ENCODE measurements at places on chromosomes 3 and 15. TPM values are rescaled to one million over a fixed set of nuclear protein-coding genes. Genes with fewer than 3 reads are reported as not detected.
A peak's percentile ranks its signal among the peaks of the same experiment; 100 is the strongest.

GRCh38 chr3:195873281-195873887, 35.0 kb downstream of the TNK2 start:
- H3K27me3 ChIP-seq = no peaks in the 10 kb centered on the region
- no peak for DNase-seq

- DNase-seq = no peak
- H3K4me3 ChIP-seq = no peak overlapping the region
- no peaks in the 10 kb centered on the region for H3K36me3 ChIP-seq
- peaks cover 10% of the 10 kb centered on the region for H3K27me3 ChIP-seq
Measured at GRCh38 chr3:50571486-50571885, 2.2 kb downstream of the HEMK1 start.

DNA sequence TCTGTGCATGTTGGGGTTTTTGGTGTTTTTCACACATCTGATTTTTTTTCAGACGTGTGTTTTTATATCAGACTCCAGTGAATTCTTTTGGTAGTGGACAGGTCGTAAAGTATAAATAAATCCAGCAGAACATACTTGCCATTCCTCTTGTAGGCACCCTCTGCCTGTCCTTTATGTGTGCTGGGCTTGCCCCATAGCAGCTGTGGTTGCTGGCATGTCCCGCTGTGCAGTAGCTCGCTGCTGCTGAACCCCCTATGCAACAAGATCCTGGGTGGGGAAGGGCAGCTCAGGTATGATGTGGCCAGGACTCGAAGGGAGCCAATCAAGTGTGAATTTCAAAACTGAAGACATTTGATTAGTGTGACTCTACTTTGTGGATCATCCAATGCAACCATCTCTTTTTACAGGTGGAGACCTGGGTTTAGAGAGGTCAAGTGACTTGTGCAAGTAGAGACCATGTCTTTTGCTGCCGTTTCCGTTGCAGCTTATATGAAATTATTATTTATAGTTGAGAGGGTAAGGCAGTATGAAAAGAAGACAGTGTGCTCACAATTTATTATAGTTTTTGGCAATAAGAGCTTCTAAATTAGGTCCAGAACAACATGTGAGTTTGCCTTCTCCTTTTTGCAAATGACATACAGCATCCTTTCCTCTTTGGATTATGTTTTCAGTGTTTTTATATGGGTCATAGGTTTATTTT, 350.8 kb upstream of the C2CD4B start:
- H3K4me3 ChIP-seq = no peak overlapping the region
- no peak for DNase-seq
- peaks cover 3% of the 10 kb centered on the region for H3K27me3 ChIP-seq

TPRG1 gene
- 24.2 TPM for total RNA-seq

GRCh38 chr3:133986311-133986710, 43.4 kb downstream of the SLCO2A1 start:
- no peak overlapping the region for H3K4me3 ChIP-seq
- peaks cover 15% of the 10 kb centered on the region for H3K27me3 ChIP-seq
- peaks cover 38% of the 10 kb centered on the region for H3K4me1 ChIP-seq
- no peak for DNase-seq
- H3K36me3 ChIP-seq = no peaks in the 10 kb centered on the region

FOXB1 gene
- 0.60 TPM for total RNA-seq

DNA sequence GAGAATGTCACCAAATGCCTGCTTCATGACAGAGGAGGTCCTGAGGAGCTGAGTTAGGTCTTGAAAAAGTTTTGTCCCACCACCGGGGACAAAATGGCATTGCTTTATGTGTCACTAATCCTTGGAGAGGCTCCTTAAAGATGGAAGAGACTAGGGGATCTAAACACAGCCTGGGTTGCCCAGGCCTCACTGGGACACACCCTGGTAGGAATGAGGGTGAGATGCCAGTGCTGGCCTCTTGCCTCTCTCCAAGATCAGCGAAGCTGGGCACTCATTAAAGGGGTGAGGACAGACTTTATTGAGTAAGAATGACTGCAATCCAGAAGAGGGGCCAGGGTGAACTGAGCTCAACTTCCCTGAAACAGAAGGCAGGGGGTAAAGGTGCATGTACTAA, 58.5 kb upstream of the KLF13 start:
- no peak overlapping the region for H3K4me3 ChIP-seq
- H3K36me3 ChIP-seq = no peaks in the 10 kb centered on the region
- H3K4me1 ChIP-seq = peaks cover 8% of the 10 kb centered on the region
- no peaks in the 10 kb centered on the region for H3K27me3 ChIP-seq

DNA sequence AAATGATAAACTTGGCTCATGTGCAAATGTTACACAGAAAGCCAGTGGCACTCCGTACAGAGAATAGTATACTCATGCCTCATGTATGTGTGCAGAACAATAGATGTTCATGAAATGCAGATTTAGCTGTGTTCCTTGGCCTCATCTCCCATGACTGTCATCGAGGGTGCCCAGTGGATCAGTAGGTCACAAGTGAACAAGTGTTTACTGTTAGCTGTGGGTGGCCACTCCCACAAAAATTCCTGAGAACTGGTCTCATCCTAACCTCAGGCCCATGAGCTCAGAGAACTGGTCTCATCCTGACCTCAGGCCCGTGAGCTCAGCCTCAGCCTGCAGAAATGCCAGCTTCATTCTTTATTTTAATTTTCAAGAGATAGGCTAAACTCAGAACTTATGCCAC, 124.1 kb downstream of the GADL1 start:
- no peak overlapping the region for H3K4me3 ChIP-seq
- peaks cover 29% of the 10 kb centered on the region for H3K4me1 ChIP-seq
- H3K27me3 ChIP-seq = peaks cover 3% of the 10 kb centered on the region
- no peaks in the 10 kb centered on the region for H3K36me3 ChIP-seq
- peak overlapping the region; percentile 15 for H3K27ac ChIP-seq
- no peak for DNase-seq

- H3K27ac ChIP-seq = no peak overlapping the region
- no peak overlapping the region for H3K4me3 ChIP-seq
- DNase-seq = no peak
- H3K4me1 ChIP-seq = peaks cover 13% of the 10 kb centered on the region
- H3K27me3 ChIP-seq = peaks cover 8% of the 10 kb centered on the region
Measured at GRCh38 chr15:27412415-27412814, 441.4 kb downstream of the GABRG3 start.

TEX9 gene
- 19.7 TPM for total RNA-seq

DNA sequence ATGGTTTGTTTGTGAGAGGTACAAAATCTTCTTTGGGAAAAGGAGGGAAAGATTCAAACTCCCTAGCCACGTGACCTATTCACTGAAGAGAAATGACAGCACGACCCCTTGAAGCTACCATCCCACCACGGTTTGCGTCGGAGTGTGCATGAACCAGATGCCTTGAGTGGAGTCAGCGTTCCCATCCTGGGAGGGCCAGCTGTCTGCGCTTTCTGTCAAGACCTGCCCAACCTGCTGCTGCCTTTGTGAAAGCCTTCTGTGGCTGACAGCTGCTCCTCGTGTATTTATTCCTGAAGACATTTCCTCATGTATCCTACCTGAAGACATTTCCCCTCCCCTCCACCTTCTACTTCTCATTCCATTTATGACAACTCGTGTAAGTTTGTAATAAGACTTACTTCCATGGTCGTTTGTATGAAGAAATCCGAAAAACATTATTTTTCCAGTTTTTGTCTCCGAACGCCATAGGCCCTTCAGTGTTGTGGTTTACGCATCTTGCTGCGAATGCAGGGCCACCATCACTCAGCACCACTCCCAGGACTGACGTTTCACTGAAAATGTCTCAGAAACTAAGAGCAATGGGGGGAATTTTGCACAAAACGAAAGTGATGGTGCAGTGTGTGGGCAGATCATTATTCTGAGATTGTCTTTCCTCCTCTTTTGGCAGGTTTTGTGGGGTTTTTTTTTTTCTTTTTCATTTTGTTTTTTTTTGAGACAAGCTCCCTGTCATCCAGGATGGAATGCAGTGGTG, 18.9 kb downstream of the EBLN2 start:
- no peak for DNase-seq
- H3K4me1 ChIP-seq = peaks cover 9% of the 10 kb centered on the region
- H3K4me3 ChIP-seq = peak overlapping the region; percentile 30
- H3K27ac ChIP-seq = peak overlapping the region; percentile 77
- no peaks in the 10 kb centered on the region for H3K27me3 ChIP-seq

PP2D1 gene
- not detected for total RNA-seq

DNA sequence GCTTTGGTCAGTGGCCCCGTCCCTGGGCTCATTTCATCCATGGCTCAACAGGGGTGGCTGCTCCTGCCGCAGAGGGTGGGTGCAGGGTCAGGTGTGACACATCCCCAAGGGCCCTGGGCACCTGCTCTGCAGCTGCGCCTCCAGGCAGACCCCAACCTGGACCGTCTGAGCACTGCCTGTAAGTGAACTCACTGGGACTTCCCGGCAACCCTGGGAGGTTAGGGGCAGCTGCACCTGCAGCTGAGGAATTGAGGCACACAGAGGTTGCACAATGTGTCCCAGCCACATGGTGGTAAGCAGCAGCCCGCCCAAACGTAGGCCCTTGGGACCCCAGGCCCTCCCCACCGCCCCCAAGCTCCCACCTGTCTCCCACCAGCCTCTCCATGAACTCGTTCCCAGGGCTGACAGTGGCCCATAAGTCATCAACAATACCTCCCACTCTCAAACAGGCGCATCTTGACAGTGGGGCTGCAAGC, 55.1 kb downstream of the PLXNA1 start:
- H3K36me3 ChIP-seq = no peaks in the 10 kb centered on the region
- H3K4me1 ChIP-seq = peaks cover 10% of the 10 kb centered on the region
- H3K4me3 ChIP-seq = no peak overlapping the region
- DNase-seq = no peak
- peaks cover 4% of the 10 kb centered on the region for H3K27me3 ChIP-seq

GRCh38 chr3:131079086-131079485, 52.4 kb downstream of the NEK11 start:
- no peak overlapping the region for H3K27ac ChIP-seq
- no peaks in the 10 kb centered on the region for H3K36me3 ChIP-seq
- no peaks in the 10 kb centered on the region for H3K27me3 ChIP-seq
- H3K4me3 ChIP-seq = no peak overlapping the region

ERICH6 gene
- total RNA-seq = not detected

ABI3BP gene
- 5.0 TPM for total RNA-seq

KCNMB2 gene
- 1.1 TPM for total RNA-seq

DNA sequence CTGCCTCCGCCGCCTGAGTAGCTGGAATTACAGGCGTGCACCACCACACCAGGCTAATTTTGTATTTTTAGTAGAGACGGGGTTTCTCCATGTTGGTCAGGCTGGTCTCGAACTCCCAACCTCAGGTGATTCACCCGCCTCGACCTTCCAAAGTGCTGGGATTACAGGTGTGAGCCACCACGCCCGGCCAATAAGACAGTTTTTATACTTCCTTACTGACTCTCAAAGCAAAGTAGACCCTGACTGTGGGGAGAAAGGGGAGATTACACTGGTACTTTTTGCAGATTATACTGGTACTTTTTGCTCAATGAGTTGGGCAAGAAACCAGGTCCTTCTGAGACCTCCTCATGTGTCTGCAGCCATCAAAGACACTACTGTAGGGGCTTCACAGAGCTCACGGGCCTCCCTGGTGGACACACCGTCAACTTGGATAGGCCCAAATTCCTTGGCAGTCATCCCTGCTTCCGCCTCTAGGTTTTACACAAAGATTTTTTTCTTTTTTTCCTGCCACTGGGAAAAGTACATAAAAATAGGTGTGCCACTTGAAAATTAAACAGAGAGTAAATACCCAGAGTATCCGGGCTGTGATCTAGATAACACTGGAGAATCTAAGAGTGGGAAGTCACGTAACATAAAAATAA, 143.3 kb upstream of the WNT5A start:
- no peak for DNase-seq
- peaks cover 22% of the 10 kb centered on the region for H3K4me1 ChIP-seq

IL1RAP gene
- total RNA-seq = 8.2 TPM

DNA sequence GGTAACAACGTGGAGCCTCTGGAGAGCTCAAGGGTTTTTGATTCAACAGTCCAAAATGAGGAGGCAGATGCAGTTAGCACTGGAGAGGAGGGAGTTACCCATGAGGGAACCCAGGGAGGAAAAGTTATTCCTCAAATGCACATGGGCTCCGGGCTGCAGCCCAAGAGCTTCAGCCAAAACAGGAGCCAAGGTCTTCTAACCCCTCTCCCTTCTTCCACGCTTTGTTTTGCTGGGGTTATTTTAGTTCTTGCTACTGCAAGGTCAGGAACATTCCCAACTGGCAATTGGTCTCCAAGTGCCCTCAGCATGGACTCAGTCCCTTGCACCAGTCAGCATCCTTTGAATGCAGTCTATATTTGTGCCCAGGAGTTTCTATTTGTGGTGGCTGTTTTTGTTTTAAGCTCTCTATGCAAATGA, 90.0 kb downstream of the TGFBR2 start:
- peaks cover 22% of the 10 kb centered on the region for H3K36me3 ChIP-seq
- no peak for DNase-seq
- H3K4me1 ChIP-seq = peaks cover 10% of the 10 kb centered on the region

DNA sequence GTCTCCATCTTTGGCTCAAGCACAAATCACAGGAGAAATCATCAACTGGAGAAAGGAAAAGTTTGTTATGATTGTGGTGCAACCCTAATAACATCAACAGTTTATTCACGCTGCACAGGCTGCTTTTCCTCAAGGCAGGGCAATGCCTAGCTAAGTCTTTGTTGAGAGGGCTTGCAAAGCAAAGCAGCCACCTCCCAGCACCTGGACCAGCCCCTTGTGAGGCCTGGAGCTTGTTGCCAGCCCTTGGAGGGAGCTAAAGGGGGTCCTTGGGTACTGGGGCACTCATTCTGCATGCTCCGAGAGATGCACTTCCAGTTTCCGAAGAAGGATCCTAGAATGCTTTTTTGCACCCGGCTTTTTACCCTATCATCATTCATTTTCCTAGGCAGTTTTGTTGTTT, 288.2 kb downstream of the CLSTN2 start:
- H3K36me3 ChIP-seq = no peaks in the 10 kb centered on the region
- peaks cover 4% of the 10 kb centered on the region for H3K4me1 ChIP-seq
- H3K4me3 ChIP-seq = no peak overlapping the region
- no peak overlapping the region for H3K27ac ChIP-seq

DNA sequence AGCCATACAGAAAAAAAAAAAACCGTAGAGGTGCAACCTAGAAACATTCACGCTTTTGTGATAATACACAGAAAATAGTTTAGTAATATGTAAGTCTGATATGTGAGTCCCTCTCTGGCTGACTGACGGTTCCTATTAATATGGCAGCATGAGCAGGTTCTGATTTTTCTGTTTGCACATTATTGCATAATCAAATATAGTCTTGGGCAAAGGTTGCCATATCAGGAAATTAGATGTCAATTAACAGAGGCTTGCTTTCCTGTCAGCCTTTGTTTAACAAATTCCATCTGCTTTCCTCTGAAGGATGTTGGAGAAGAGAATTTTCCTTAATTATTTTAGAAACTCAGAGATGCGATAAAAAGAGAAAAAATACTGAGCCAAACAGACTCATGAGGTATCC, 14.8 kb downstream of the GABRB3 start:
- no peak overlapping the region for H3K4me3 ChIP-seq
- no peak for DNase-seq
- H3K27me3 ChIP-seq = no peaks in the 10 kb centered on the region
- no peak overlapping the region for H3K27ac ChIP-seq
- H3K4me1 ChIP-seq = no peaks in the 10 kb centered on the region
- no peaks in the 10 kb centered on the region for H3K36me3 ChIP-seq
